ENCODE measurements at places on chromosomes 4 and X.
A peak's percentile ranks its signal among the peaks of the same experiment; 100 is the strongest.

- DNase-seq = no peak
Measured at GRCh38 chr4:76606645-76607265, 171.7 kb downstream of the SHROOM3 start.

DNA sequence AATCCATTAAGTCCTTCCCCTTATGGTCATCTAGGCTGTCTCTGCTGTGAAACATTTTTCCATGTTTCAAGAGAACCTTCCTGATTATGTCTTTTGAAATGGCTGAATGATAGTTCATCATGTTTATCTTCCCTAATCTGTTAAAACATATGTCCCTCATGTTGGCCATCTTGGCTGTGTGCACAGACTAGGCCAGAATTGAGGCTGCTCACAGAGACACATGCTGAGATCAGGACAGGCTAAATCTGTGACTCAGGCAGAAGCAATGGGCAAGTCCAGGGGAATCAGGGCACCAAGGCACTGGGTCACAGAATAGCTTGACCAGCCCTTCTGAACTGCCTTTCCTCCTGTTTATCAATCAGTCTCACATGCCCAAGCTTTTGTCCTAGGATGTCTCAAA, 78.3 kb downstream of the FHDC1 start:
- DNase-seq = no peak

DNA sequence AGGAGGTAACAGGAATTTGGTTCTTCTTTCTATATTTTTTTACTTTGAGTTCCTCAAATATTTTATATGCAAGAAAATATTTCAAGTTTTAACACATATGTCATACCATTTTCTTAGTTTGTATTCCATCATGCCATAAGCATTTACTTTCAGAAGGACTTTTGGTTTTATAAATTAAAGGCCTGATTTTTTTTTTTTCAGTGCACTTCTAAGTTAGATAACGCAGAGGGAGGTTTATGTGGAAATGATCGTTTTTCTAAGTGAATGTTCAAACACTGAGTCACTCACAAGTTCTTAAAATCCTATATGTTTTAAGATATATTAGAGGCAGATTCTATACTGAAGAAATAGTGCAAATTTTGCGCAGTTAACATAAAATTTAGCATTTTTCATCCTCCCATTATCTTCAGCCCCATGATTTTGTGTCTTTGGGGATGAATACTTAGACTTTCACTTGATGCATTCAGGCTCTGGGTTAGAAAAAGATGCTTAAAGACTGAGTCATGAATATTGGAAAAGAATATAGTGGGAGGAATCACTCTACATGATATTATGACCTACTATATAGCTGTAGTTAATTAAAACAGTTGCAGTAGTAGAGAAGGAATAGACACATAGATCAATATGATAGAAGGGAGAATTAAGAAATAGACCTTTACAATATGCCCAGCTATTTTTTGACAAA, 54.9 kb downstream of the COL4A5 start:
- DNase-seq = no peak

DNA sequence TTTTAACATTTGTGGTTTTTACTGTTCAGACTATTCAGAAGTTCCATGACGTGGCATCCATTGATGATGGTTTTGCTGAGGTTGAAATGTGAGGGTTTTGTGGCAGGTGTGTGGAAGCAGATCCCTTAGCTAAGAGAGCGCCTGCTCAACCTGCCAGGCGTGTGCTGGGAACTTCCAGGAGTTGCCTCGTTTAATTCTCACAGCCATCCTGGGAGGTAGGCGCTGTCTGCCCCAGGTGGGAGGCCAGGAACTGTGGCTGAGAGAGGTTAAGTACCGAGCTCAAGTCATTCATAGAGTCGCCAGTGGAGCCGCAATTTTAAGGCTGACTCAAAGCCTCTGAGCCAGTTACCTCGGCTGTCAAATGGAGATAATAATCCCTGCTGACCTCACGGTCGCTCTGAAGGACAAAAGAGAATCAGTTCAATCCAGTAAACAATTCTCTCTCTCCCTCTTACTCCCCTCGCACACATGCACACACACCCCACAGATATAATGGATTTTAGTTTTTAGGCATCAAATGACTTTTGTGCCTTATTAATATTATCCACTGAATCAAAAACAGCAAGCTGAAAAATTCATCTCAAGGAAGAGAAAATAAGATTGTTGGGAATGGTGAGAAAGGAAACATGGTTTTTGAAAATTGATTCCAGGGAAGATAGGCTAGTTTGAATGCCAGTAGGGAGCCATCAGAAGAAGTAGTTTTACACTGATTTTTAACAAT, 171.3 kb downstream of the PTTG2 start:
- DNase-seq = peak; percentile 59

DNA sequence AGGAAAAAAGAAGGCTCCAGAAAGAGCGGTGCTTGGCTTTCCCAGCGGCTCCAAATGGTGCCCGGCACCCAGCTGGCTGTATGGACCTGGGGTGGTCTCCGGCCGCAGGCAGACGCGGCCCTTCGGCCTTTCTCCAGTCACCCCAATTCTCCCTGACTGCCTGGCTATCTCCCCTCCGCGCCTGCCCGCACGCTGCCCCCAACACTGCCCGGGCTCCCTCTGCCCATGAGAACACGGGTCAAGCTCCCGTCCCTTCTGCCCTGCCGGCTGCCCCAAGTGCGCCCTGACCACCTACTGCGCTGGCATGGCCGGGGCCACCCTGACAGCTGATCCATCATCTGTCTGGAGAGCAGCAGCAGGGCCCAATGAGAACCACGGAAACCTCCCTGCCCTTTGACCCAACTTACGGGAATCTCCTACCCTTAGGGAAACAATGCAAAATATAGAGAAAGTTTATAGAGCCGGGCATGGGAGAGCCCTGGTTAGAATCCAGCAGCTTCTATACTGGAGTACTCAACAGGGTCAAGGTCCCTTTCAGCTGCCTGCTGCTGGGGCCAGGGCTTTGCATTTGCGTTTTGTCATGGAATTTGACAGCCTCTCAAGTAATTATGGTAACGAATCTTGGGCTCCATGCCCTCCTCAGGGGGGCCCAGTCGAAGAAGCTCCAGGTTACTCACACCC, 1.2 kb upstream of the FAM3A start:
- DNase-seq = no peak

- DNase-seq = no peak
Measured at GRCh38 chr4:182222766-182223165, 20.4 kb upstream of the TENM3 start.

DNA sequence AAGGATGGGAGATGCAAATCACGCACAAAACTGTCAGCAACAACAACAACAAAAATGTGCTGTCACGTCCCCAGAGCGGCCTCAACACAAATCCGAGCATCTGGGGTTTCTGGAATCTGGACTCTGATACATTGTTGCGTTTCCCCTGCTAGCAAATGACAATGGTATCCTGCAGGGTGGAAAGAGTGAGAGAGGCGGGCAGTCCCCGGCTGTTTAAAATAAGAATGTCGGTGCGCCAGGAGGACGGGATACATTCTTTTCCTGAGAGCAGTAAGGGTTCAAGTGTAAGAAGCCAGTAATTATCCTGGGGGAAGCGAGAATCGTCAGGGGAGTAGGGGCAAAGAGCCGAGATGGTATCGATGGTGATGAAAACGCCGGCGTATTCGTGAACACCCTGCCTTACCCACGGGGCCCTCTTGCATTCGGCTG, 310.2 kb downstream of the ASMT start:
- no peak for DNase-seq

DNA sequence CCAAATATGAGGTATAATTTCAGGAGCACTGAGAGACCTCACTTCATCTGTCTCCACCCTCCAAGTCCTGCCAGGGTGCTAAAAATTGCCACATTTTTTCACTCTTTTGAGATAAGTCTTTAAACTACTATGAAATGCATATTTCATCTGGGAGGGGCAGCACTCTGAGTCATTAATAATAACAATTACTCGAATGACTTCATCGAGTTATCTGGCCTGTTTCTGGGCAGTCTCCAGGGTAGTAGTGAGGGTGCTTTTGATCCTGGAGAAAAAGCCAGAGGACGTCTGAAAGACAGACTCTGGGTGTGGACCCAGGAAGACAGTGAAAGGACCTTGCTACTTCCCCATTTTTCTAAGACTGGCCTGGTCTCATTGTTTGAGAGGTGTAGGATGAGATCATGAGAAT, 42.3 kb upstream of the SRD5A3 start:
- DNase-seq = no peak

GRCh38 chrX:1134976-1135375, 77.5 kb downstream of the CRLF2 start:
- DNase-seq = no peak

DNA sequence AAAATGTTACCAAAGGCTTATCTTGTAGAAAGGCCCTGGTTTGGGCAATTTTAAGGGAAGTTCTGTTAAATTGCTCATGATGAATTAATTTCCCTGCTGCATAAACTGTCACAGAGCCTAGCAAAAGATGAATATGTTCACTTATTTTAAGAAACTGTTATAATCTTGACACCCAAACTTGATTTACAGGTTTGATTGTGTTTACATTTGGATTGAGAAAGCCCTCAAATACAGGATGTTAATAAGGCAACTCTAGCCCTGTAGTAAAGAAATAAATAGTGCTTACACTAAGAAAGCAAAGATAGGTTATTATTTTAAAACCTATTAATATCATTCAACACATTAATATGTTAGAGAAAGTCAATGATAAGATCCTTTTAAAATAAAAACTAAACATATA, 18.3 kb downstream of the GYG2 start:
- no peak for DNase-seq

GRCh38 chr4:7938609-7939376, 868 bp downstream of the AFAP1 start:
- DNase-seq = peak; percentile 3

DNA sequence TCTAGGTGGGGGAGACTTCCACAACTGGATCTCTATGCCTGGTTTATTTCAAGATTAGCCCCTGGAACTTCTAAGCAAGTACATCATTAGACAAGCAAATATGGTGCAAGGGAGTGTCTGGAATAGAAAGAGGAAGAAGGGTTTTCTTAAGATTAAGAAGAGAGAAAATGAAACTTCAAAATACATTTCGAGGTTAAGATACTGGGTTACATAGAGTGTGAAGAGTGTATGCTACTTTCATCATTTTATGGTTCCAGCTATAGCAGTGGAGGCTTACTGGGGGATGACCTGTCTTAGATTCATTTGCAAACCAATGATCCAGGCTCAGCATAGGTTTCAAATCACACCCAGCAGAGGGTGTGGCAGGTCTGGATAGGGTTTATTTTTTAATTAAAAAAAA, 144.4 kb upstream of the GATB start:
- no peak for DNase-seq

GRCh38 chr4:87949961-87950360, 25.6 kb upstream of the SPP1 start:
- DNase-seq = no peak

DNA sequence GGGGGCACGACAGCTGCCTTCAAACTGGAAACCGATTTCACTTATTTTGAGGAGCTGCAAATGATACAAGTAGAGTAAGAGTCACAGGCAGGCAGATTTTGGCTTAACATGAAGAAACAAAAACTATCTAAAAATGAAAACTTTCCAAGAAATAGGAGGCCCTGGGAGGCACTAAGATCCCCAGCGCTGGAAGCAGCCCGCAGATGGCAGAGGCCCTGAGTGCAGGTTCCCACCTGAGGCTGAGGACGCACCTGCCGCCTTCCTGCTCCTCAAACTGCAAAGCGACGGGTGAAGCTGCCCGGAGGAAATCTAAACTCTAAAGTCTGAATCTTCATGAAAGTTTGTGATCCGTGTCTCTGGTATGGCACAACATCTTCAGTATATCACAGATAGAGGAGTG, 138.7 kb downstream of the AFAP1 start:
- no peak for DNase-seq

GRCh38 chr4:106238820-106239420, 77.1 kb downstream of the TBCK start:
- DNase-seq = no peak

DNA sequence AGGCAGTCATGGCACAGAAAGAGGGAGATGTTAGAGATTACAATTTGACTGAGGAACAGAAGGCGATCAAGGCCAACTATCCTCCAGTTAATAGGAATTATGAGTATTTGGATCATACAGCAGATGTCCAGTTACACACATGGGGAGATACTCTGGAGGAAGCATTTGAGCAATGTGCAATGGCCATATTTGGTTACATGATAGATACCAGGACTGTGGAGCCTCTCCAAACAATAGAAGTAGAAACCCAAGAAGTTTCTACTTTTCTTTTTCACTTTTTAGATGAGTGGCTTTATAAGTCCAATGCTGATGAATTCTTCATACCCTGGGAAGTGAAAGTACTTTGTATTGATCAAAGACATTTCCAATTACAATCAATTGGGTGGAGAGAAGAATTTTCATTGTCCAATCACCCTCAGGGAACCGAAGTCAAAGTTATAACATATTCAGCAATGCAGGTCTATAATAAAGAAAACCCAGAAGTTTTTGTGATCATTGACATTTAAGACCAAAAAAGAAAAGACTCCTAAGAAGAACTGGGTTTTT, 139.1 kb downstream of the MAB21L2 start:
- DNase-seq = no peak

DNA sequence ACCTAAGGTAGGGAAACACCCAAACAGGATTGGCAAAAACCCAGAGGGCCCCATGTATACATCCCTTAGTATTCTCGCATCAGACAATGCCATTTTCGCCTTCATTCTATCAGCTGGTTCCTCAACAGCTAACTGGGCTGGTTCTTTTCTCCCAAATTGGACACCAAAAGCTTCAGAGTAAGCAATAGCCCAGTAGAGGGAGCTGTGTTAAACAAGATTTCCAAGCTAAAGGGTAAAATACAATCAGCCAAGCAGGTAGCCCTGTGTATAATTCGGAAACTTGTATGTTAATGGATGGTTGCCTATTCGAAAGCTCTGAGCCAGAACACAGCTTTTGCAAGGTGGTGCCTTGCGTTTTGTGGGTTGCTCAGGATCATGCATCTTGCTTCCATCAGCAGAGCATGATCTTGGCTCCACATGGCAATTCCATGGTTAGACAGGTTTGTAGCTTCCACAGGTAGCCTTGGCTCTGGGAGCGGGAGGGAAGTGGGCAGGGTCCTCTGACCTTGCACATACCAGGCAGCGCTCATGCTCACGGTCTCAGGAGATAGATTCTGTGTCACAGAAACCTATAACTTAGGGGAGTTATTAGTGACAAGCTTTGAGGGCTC, 115.2 kb upstream of the LNX1 start:
- DNase-seq = no peak

DNA sequence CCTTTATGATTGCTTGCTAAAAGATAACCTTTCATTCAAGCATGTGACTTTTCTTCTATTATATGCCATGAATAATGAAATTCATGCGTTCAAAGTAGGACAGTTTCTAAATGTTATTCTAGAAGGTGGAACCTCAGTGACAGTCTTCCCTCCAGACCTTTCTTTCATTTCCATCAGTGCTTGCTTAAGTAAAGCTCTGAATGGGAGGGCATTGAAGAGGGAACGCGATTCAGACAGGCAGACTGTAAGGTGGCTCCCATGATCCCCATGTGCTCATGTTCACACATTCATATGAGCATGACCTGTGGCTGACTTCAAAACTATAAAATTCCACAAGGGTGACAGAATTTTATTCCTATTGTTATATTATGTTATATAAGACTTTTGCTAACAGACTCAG, 1367.3 kb upstream of the IGFBP7 start:
- no peak for DNase-seq

Data from stimulated activated CD4-positive, alpha-beta T cell treated with anti-CD3 and anti-CD28 coated beads, TNF-alpha, amount 100 ng/mL, for 4 hours (primary cell).